Posterior cingulate gyrus (tissue), 11 donors: ENCODE measurements at places on chromosomes 2 and 18.

GRCh38 chr18:31624892-31625640 lies 33.4 kb downstream of the TTR start:
- DNase-seq = no peak

GRCh38 chr2:62733546-62733945 lies 28.0 kb downstream of the EHBP1 start:
- DNase-seq = no peak

GRCh38 chr2:71974846-71975245 lies 172.8 kb downstream of the CYP26B1 start:
- DNase-seq = no peak

- no peak for DNase-seq
Observed at GRCh38 chr2:34102339-34102738, 503.2 kb upstream of the FAM98A start.

DNA sequence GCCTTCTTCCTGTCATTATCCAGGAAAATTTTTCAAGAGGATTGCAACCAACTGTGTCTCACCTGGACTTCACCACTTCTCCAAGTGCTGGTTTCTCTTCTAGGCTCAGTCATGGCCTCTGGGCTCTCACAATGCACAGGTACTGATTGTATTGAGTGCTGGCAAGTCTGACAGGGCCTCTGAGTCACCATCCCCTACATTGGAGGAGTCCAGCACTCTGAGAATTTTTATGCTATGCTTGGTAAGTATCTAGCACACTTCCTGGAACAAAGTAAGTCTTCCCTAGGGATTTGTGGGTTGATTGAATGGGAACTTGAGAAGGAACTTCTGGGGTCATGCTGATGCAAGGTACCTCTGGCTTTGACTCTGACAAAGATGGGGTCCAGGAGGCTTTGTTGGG lies 147.2 kb upstream of the CELF4 start:
- DNase-seq = no peak

- no peak for DNase-seq
Observed at GRCh38 chr2:207777124-207777523, 7.4 kb upstream of the FZD5 start.

DNA sequence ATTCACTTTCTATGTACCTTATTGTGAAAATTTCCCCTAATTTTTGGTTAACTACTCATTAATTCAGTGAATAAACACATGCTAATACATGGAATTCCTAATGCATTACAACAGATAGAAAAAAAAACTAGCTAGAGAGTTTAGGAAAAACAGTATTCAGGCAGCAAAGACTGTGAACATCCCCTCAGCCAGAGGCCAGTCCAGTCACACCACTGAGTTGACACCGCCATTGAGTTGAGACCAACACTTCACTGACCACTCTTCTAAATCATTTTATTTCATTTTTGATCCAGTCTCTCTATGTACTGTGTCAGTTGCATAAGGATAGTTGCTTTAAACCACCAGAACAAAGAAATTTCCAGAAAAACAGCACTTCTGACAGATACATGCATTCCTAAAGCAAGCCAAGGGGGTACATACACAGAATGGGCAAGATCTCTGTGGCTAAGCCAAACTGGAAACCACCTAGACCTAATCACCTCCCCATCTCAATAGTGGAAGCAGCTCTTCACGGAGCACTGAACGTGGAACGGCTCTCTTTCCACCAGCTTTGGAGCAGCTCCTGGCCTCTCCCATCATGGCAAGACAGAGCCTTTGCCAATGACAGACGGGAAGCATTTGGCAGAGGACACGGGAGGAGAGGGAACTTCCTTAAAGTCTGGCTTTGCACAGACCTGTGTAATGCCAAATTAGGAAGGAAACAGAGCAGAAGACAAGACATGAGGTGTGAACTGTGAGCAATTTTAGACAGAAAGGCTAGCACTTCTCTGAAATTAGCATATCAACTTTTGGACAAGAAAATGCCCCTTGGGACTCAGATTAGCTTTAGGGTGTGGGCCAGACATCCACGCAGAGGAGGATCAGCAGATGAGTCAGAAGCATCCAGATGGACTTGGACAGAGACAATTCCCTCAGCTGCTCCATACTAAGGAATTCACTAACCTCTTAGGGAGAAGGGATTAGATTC lies 36.4 kb downstream of the CACNB4 start:
- DNase-seq = peak; percentile 82

GRCh38 chr2:143148757-143149156 lies 19.5 kb downstream of the ARHGAP15 start:
- no peak for DNase-seq

DNA sequence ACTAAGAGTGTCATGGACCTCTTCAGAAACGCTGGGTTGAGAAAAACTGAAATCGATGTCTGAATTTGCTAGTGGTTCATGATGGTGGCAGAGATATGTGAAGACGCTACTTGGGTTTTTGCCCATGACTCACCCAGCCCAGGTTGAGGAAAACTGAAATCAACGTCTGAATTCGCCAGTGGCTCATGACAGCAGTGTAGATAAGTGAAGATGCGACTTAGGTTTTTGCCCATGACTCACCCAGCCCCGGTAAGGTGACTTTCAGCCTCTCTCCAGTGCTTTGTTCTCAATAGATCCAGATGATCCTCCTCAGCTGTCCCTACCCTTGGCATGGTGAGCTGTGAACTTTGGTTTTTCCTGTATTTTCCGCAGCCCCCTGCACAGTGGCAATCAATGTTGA lies 105.3 kb upstream of the SIX3 start:
- DNase-seq = no peak

DNA sequence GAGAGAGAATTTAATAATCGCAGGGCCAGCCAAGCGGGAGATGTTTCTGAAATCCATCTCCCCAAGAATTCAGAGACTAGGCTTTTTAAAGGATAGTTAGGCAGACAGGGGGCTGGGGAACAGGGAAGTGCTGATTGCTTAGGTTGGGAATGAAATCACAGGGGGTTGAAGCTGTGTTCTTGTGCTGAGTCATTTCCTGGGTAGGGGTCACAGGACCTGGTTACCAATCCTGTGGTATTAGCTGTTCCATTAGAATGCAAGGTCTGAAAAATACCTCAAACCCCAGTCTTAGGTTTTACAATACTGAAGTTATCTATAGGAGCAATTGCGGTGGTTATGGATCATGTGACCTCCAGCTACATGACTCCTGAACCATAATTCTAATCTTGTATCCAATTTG lies 4.6 kb downstream of the SP140 start:
- no peak for DNase-seq

GRCh38 chr2:44949329-44950151 lies 8.0 kb downstream of the SIX3 start:
- DNase-seq = peak; percentile 32

- no peak for DNase-seq
Observed at GRCh38 chr2:207167099-207167923, 1.6 kb upstream of the KLF7 start.

GRCh38 chr2:8579485-8580085 lies 102.3 kb upstream of the ID2 start:
- DNase-seq = no peak

DNA sequence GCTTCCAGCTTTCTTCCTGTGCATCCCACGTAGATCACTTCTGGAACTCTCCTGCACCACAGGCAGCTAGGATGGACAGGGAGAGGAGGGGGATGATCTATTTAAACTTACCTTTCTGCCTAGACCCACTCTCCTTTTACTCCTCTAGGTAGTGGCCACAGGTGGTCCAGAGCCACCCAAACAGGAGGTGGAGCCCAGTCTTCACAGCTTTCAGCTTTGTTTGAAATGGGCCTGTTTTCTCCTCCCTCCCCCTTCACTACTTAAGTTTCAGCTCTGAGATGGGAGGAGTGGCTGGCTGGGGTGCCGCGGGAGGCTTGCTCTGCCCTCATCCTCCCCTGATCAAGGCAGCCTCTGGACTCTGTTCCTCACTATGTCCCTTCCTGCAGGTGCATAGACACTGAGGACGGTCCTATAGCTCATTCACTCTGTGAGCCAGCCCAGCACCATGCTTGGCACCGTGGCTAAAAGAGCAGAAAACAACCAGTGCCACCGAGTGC lies 12.6 kb upstream of the CELF4 start:
- DNase-seq = no peak

DNA sequence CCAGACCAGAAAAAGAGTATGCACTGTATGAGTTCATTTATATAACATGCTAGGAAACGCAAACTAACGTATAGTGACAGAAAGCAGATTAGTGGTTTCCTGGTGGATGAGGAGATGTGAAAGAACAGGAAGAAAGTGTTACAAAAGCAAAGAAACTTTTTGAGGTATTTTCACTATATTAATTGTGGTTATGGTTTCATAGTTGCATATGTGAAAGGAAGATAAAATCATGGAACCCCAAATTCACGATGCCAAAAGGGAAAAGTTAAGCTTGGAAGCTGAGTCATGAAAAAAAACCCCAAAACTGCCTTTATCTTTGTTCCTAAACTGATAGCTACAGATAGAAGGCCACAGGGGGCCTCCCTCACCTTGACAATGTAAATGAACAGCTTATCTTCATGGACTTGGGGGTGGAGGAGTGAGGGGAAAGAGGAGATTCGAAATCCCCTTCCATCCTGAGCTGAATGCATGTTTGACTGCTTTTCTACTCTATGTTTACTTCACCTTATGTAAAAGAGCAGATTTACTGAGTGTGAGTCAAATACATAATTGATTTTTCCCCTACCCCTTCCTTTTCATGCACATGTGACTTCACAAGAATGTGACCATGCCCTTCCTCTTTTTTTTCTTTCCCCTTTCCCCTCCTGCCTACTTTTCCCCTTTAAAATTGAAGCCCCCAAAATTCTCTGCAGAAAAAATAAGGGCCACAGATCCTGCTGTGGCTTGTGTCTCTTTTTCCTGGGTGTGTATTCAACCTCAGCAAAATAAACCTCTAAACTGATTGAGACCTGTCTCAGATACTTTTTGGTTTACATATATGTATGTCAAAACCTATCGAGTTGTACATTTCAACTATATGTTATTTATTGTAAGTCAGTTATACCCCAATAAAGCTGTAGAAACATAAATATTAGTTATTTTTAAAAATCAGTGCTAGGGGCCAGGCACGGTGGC lies 100.1 kb upstream of the TLK1 start:
- DNase-seq = no peak

DNA sequence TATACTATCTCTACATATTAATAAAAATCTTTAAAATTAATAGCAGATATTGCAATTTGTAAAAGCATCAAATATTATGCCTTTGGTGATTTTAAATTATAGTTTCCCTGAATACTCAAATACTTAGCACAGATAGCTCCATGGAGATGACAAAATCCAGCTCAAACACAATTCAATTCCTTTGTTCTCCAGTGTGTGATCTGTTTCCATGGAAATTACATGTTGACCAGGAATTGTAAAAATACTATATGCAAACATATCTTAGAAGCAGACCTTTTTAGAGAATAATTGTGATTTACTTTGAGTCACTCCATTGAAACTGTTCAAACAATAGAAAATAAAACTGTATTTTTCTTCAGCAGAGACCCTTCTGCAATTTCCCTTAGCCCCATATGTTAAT lies 68.3 kb downstream of the FAM161A start:
- DNase-seq = no peak
